Activated naive CD8-positive, alpha-beta T cell treated with anti-CD3 and anti-CD28 coated beads, Interleukin-2, amount 50 U/mL, for 16 hours (primary cell): ENCODE measurements at places on chromosomes 5 and 9.

- no peak for DNase-seq
Observed at GRCh38 chr5:115892021-115892420, 50.3 kb downstream of the AP3S1 start.

GRCh38 chr5:92956886-92957285, 624.1 kb downstream of the NR2F1-AS1 start:
- no peak for DNase-seq

DNA sequence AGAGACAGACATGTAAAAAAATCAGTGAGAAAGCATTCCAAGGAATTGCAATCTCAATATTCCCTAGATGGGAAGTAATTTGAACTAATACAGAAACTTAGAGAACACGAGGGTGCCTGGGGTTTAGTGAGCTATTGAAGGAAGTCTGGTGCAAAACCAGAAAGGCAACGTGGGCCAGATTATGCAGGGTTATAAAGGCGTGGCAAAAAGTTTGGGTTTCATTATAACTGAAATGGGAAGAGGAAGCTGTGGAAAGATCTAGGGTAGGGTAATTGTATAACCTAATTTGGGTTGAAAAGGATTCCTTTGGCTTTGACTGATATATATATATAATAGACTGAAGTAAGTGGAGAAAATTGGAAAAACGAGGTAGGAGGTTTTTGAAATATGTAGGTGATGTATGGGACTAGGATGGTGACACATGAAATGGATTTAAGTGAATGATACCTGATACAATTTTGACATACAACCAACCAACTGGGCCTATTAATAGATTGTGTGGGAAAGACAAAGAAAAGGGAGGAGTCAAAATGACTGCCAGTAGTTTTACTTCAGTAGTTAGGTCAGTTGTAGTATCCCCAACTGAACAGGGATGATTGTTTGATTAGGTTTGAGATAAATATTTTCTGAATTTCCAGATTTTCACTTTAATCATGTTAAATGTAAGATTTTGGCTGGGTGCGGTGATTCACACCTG, 65.3 kb downstream of the FAM174A start:
- DNase-seq = no peak

DNA sequence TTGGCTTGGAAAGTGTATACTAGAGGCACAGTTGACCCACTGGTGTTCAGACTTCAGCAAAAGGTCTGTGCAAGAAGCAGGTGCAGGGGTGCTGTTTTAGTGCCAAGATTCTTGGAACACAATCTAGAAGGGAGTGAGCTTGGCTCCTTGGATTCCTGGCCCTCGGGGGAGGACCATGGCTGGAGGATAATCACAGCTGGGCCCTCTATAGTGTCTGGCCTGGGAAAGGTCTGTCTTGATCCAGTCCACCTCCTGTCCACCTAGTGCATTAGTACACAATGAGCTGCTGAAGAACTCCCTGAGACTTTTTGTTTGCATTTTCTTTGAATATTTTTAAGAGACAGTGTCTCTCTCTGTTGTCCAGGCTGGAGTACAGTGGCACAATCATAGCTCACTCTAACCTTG, 50.4 kb upstream of the PLPP1 start:
- DNase-seq = no peak

DNA sequence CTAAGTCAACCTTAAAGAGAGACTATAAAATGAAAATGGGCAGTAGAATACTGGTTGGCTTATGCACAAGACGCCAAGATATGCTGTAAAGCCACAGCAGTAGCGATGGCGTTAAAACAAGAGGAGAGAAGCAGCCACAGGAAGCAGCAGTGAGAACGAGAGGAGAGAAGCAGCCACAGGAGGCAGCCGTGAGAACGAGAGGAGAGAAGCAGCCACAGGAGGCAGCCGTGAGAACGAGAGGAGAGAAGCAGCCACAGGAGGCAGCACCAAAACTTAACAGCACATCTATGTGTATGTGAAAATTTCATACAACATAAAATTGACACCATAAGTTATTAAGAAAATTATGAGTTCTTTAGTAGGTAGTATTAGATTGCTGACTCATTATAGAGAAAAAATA, 2318.6 kb upstream of the ACO1 start:
- no peak for DNase-seq

DNA sequence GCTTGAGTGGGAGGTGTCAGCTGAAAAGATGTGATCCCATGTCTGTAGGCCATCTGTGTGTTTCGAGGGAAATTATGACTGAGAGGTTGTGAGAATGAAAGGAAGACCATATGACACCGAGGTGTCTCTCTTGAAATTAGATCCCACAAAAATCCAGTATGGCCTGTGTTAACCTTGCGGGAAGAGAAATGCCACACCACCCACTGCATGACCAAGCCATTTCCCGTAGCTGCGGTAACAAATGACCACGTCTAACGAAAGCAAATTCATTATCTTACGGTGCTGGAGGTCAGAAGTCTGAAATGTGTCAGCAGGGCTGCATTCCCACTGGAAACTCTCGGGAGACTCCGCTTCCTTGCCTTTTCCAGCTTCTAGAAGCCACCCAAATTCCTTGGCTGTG, 11.6 kb downstream of the C9orf57 start:
- no peak for DNase-seq

DNA sequence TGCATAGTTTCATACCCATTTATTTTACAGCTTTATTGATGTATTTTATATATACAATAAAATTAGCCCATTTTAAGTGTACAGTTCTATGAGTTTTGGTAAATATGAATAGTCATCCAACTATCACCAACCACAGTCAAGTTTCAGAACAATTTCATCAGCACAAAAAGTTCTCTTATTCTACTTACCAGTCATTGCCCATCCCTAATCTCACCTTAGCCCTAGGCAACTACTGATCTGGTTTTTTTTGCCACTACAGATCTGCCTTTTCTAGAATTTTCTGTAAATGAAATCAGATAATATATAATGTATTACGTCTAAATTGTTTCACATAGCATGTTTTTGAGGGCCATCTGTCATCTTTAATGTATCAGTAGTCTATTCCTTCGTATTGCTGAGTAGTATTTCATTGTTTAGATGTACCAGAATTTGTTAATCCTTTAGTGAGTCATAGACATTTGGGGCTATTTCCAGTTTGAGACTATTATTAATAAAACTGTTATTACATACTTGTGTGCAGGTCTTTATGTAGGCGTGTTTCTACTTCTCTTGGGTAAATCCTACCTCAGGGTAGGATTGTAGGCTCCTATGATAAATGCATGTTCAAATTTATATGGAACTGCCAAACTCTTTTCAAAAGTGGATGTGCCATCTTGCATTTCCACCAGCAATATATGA, 198.5 kb upstream of the ADAMTSL1 start:
- DNase-seq = no peak

GRCh38 chr9:134492281-134492691, 149.3 kb upstream of the COL5A1 start:
- no peak for DNase-seq

GRCh38 chr5:72167804-72168203, 60.5 kb downstream of the MAP1B start:
- no peak for DNase-seq

- DNase-seq = no peak
Observed at GRCh38 chr9:78424299-78424698, 127.4 kb downstream of the PSAT1 start.

DNA sequence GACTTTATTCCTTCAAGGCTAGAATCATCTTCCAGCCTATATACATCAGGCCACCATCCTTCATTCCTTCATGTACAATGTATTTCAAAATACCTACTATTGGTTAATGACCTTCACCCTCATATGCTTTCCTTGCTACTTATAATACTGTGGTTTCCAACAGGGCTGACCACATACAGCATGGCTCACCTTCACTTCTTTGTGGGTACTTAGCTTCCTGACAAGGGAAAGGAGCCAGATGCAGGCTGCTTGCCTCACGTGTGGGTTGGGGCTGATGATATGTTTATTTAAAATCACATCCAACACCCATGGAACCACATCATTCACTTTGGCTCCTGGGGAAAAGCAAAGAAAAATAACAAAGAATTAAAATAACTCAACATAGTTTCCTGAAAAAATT, 63.9 kb upstream of the OR2K2 start:
- no peak for DNase-seq

- DNase-seq = no peak
Observed at GRCh38 chr5:147586832-147587231, 77.0 kb upstream of the DPYSL3 start.
